ENCODE measurements at places on chromosomes 13 and 19.

DNA sequence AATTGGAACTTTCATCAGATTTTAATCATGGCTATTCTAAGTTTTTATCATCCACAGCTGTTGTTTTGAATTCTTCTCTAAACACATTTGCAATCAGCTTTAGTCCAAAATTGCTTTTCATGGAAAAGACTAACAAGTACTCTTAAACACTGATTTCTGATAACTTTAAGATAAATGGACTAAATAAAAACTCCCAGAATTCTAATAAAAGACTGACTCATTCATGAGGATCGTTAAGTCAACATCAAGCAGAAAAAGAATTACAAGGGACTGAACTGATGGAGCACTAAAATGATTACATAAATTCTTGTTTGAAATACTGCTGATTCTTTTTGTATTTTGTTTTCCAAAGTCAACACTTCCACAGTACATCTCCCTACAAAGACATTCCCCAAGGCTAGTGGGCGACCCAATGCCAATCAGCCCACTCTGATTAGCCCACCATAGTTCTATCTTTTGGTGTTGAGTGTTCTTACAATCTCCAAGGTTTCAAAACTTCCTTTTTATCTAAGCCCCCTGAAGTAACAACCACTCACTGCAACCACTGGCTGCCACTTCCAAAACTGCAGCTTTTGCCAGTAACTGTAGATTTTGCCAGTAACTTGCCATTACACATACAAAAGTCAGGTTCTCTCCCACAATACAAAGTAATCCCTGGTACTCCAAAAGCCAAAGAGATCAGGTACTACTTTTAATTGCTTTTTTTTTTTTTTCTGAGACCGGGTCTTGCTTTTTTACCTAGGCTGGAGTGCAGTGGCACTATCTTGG is 14.0 kb upstream of the NAA16 start:
- no peak for DNase-seq

- no peak for DNase-seq
These were observed 115.2 kb upstream of the PEG3 start for GRCh38 chr19:56955637-56956216.

DNA sequence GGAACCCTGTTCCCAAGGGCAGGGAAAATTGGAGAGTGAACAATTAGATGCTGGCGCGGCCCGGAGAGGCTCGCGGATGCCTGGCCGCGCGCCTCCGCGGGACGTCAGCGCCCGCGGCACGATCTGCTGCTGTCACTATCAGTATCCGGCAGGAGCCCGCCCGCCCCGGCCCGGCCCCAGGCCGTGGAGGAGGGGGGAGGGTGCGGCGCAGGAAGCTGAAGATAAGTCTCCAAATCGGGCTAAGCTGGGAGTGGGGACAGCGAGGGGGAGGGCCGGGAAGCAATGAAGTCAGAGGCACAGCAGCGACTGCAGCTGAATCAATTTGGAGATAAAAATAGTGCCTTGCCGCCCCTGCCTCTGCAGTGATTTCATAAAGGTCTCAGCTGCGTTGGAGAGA is 441.5 kb upstream of the KLF12 start:
- no peak for DNase-seq

- peak; percentile 21 for DNase-seq
These were observed 9.8 kb upstream of the CLN5 start for GRCh38 chr13:76982061-76982460.

- no peak for DNase-seq
These were observed 438.7 kb upstream of the MIR17HG start for GRCh38 chr13:90908792-90909191.

DNA sequence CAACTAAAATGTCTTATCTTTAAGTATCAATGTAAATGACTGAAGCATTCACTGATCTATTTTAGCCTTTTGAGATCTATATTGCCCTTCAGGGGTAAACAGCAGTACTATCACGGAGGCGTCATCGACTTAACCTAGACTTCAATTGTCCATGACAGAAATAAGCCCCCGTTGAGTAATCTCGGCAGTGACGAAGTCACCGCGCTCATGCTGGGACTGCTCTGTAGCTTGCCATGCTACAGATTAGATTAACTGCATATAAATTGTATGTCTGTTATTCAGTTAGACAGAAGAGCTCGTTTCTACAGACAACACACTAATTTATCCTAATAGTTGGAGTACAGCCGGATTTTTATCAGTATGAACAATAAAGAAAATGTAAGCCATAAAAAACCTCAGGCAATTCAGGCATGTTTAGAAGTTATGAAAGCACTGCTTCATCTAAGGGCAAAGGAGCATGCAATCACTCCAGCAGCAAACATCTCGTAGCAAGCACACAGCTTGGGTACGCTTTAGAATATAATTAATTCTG is 56.6 kb downstream of the TUBGCP3 start:
- DNase-seq: no peak

DNA sequence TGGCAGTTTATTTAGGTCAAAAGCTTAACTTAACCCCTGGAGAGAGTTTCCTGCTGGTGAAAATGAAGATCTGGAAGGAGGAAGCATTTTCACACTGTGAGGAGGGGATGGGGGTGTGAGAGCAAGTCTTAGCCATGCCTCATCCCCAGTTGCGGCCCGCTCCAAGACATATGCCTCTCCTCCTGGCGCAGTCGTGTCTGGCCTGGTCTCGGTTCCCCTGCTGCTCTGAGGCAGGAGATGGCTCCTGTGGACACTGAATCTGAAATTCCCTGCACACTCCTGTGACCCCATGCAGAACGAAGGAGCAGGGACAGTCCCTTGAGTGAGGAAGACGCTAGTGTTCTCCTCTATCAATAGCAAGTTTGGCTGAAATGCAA is 360 bp upstream of the ZNF69 start:
- no peak for DNase-seq

GRCh38 chr13:40597735-40598365 is 68.6 kb downstream of the FOXO1 start:
- DNase-seq: no peak

- DNase-seq: no peak
These were observed 97.3 kb downstream of the SERP2 start for GRCh38 chr13:44470638-44471562.

All from NCI-H524 treated with DMSO at 0.1 percent for 48 hours (cell line).